Activated T-cell treated with anti-CD3 and anti-CD28 coated beads for 4 hours (primary cell): ENCODE measurements at places on chromosomes 1 and 21.

DNA sequence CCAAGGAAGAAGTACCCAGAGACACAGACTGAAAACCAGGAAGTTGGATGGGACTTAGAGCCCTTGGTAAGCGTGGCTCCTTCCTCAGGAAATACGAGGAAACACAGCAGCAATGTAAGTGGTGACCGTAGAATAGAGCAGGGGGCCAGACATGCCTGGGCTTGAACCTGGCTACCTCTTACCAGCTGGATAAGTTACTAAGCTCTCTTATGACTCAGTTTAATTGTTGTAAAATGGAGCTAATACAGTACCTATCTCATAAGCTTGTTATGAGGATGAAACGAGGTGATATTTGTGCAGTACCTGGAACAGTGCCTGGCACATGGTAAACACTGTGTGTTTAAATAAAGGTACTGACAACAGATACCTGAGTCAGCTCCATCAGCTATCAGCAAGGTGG lies 19.2 kb downstream of the EBNA1BP2 start:
- no peak for DNase-seq

DNA sequence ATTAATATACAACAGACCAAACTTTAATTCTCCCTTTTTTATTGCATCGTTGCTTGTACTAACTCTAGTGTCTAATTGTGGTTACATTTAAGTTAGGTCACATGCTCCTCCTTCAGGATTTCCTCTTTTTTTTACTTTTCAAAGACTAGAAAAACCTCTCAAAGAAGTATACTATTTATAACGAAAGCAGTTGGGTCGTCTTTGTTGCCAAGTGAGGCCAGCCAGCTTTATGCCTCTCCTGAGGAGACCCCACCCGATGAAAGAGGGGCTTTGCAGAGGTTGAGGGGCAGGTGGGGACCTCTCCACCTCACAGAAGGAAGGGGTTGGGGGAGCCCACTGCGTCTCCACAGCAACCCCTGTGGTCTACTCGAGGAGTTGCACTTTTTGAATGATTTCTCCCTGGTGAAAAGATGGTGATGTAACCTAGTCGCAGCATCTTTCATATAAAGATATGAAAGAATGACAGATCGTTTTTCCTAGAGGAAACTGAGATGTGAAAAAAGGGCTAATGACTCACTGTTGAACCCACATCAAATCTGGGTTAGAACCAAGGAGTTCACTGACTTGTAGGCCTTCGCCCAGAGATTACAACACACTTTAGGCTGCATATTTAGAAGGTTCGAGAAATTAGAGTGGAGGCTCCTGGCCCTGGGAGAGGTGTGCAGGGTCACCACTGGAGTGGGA lies 6.4 kb downstream of the TGFB2 start:
- no peak for DNase-seq

GRCh38 chr1:185312361-185313138 lies 4.5 kb downstream of the IVNS1ABP start:
- no peak for DNase-seq

DNA sequence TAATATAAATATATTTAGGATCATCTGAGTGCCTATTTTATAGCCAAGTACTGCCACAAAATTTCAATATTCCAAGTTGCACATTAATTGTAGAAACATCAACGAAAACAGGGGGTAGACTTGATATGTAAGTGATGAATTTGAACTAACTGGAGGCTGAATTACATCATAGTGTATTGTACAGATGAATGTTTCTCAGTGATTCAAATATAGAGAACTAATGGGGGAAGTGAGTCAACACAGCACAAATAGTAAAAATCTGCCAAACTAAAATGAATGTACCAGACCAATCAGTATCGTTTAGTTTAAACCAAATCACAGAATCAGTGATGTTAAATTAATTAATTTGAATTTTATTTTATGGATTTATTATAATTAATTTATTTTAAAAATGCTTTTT lies 42.8 kb downstream of the RTCA start:
- DNase-seq: no peak

- no peak for DNase-seq
Measured at GRCh38 chr1:19035377-19036040, 79.0 kb upstream of the IFFO2 start.

DNA sequence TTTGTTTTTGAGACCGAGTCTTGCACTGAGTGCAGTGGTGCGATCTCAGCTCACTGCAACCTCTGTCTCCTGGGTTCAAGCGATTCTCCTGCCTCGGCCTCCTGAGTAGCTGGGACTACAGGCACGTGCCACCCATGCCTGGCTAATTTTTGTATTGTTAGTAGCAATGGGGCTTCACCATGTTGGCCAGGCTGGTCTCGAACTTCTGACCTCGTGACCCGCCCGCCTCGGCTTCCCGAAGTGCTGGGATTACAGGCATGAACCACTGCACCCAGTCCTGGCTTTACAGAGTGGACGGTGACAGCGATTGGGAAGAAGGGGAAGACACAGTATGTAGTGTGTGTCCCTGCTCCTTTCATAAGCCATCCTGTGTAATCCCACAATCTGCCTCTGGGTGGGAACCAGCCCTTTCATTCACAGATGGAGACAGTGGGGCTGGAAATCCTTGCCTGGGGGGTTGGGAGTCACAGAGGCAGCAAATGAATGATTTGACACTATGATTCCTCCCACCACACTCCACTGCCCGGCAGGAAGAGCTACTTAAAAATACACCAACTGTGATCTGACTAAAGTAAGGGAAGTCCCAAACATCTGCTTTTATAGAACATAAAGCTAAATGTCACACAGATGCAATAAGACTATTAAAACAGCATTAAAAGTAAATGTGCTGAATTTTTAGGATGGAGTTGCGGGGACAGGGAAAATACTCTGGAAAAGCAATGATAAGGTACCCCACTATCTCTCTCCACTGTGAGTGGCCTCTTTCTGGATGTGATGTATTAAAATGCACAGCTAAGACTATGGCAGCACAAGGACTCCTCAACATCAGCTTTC lies 4.5 kb downstream of the PARP1 start:
- DNase-seq: no peak

- DNase-seq: no peak
Measured at GRCh38 chr1:150015651-150016131, 5.2 kb upstream of the OTUD7B start.
